ENCODE measurements at places on chromosomes 12 and 14.

GRCh38 chr14:105165761-105166485 lies 2.7 kb downstream of the JAG2 start:
- DNase-seq, result no peak

GRCh38 chr12:56020423-56021184 lies at the start of gene IKZF4:
Gene IKZF4 (plus strand): TSS chr12:56021043. CDS start chr12:56021494, 451 bp downstream.
- DNase-seq, result no peak

DNA sequence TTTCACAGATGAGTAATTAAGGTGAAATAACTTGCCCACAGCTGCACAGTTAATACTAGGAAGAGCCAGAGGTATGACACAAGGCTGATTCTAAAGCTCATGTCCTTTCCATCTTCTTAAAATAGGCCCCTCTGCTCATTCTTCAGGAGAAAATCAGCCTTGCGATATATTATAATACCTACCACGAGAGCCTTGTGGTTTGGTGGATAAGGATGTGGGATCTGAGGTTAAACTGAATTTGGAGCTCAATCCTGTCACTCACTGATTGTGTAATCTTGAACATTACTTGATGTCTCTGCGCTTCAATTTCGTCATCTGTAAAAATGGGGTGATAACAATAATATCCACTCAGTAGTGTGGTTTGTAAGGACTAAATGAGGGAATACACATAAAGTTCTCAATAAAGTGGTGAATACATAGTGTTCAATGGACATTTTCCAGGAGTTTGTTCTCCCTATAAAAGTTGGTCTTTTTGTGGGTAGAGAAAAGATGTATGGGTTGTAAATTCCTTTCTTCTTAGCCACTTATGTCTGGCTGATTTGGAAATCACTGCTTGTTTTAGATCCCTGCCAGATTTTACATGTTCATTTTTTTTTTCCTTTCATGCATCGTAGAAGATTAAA lies 25.1 kb upstream of the ATP2B1 start:
- no peak for DNase-seq

DNA sequence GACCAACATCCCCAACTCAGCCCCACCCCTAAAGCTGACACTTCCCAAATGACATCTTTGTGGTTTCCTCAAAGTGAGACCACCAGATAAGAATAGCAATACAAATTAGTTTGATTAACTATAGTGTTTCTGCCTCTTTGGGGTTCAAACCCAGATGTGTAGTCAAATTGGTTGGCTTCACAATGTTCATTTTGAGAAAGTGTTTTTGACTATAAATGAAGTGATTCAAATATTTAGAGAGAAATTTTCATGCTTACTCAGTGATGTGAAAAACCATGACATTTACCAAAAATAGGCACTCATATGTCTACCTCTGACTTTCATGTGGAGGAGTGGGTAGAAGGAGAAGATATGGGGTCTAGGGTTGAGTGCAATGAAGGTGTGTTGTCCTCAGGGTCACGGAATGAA lies 218.4 kb downstream of the BCAT1 start:
- DNase-seq, result no peak

GRCh38 chr14:103879570-103880347 lies 32.4 kb upstream of the PPP1R13B start:
- no peak for DNase-seq

DNA sequence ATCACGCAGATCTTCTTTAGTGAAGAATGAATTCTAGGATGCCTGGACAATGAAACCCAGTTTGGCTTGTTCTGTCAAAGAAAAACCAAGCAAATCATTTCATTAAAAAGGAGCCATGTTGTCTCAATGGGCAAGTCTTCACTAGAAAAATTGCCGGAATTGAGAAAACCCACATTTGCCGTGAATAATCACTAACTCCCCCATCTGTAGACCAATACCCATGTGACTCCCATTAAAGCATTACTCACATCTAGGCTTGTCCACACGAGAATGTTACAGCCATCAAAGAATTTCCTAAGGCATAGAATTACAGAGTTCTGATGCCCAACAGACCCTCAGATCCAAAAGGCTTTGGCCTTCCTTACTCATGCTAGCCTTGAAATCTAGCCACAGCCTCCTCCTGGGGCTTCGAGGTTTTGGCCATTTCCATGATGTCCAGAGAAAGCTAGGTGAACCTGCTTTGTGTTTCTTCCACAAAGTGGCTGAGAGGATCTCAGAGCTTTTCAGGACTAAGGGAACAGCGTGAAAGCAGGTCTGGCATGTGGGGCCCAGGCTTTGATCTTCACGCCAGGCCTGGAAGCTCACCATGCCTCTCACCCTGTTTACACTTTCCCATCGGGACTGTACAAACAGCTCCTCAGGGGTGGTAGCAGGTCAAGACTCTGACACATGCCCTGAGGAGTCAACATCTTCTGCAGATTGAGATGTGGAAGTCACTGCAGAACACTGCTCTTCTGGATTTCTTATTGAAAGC lies 12.1 kb downstream of the SLC7A8 start:
- DNase-seq, result no peak

GRCh38 chr14:20986811-20987210 lies 3.0 kb upstream of the METTL17 start:
- DNase-seq, result no peak

DNA sequence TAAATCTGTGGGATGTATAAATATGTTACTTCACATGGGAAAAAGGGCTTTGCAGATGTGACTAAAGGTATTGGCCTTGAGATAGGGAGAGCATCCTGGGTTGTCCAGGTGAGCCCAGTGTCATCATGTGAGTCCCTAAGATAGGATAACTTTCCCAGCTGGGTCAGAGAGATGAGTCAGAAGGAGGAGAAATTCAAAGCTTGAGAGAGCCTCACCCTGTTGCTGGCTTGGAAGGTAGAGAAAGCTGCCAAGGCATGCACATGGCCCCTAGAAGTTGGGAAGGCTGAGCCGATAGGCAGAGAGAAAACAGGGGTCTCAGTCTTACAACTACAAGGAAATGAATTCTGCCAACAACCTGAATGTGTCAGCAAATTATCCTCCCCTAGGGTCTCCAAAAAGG lies 213.0 kb downstream of the ADGRD1 start:
- no peak for DNase-seq

DNA sequence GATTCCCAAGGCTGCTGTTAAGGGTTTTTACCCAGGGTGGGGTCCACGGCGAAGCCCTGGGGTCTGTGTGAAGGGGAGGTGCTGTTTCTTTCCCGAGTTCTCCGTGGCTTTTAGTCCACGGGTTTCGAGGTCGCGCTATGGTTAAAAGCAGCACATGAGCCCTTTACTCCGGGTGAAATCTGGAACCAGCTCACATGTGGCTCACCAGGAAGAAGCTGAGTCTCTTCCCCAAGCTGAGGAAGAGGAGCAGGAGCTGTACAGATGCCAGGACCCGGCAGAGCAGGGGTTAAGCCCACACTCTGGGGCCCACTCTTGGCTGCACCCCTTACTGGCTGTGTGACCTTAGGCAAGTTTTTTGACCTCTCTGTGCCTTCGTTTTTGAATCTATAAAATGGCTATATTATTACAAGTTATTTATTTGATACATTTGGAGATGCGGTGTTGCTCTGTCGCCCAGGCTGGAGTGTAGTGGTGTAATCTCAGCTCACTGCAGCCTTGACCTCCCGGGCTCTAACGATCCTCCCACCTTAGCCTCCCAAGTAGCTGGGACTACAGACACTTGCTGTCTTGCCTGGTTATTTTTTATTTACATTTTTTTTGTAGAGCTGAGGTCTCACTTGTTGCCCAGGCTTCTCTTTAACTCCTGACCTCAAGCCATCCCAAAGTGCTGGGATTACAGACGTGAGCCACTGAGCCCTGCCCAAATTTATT lies 266.3 kb downstream of the AACS start:
- no peak for DNase-seq

DNA sequence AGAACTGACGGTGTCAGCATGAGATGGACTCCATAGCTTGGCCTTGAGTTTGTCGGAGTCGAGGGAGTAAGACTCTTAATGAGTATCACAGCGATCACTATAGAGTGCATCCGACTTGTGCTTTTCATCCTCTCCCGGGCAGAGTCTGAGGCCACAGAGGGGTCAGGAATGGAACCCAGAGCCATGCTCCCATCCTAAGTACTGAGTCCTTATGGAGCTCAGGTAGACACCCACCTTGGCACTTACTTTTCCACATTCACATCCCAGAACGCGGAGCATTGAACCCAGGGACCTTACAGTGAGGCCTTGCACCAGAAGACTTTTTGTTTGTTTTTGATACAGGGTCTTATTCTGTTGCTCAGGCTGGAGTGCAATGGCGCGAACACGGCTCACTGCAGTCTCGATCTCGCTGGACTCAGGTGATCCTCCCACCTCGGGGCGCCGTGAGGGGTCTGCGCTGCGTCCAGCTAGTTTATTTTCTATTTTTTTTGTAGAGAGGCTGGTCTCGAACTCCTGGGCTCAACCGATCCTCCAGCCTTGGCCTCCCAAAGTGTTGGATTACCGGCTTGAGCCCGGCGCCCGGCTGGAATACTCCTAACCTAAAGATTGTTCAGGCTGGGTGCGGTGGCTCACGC lies 719 bp upstream of the SRSF9 start:
- no peak for DNase-seq

GRCh38 chr14:68939893-68940613 lies 39.0 kb downstream of the ACTN1 start:
- no peak for DNase-seq

DNA sequence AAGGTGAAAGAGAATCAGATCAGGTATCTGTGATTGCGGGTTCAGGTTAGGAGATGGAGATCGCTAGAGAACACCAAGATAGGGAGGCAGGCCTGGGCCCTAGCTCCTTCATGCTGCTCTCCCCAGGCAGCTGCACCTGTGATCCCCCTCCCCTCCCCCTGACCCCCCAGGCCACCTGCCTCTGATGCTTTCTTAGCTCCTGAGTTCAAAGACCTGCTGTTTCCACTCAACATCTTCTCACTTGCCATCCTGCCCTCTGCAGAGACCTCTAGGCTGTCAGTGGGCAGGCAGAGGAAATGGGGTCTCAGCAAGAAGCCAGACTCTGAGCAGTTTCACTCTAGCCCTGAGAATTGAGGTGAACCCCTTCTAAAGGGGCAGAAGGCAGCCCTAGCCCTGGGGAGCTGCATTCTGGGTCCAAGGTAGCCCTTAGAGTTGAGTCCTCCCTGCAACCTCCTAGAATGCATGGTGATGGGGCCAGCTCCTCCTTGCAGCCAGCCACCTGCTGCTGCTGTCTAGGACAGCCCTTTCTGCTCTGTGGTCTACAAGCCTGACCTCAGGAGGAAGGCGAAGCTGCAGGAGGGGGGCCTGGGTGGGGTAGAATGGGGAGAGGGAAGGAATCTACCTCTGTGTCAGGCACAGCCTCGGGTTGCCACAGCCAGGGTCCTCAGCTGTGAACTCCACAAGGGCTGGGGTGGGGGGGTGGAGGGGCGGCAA lies 6.4 kb upstream of the SLC48A1 start:
- DNase-seq, result no peak

GRCh38 chr12:59486827-59487226 lies 109.0 kb upstream of the SLC16A7 start:
- no peak for DNase-seq

GRCh38 chr14:99531251-99532096 lies 50.3 kb downstream of the CCNK start:
- no peak for DNase-seq

- DNase-seq, result no peak
These were observed 125.8 kb downstream of the CCDC91 start for GRCh38 chr12:28316049-28316448.

DNA sequence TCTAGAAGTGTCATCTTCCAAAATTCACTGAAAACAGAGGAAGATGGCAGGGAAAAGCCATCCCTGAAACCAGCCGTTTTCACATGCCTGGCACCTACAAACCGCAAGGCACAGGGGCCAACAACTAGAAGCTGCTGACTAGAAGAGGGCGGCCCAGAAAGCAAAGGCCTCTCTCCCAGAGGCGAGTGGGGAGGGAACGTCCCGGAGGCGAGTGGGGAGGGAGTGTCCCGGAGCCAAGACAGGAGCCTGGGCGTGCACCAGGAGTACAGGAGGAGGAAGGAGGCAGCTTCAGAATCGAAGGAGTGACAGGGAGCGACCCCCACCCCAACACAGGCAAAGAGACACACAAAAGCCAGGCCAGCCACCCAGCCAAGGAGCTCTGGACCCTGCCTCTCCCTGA lies 21.0 kb downstream of the ANKLE2 start:
- DNase-seq, result no peak

GRCh38 chr12:84701041-84701440 lies 211.6 kb downstream of the SLC6A15 start:
- DNase-seq, result no peak

GRCh38 chr14:71688576-71688975 lies 243.7 kb upstream of the RGS6 start:
- DNase-seq, result no peak

DNA sequence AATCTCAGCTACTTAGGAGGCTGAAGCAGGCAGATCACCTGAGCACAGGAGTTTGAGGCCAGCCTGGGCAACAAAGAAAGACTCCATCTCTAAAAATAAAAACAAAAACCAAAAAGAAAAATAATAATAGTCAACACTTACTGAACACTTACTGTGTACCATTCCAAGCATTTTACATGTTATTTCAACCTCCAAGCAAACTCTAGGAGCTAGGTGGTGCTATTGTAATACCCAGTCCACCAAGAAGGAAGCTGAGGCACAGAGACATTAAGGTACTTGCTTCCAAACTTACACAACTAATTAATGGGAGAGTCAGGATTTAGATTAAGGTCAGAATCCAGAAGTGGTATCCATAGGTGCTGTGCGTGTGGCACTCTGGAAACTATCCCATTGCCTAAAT lies 13.7 kb upstream of the OR6J1 start:
- no peak for DNase-seq

- no peak for DNase-seq
These were observed 305.2 kb upstream of the PDE3A start for GRCh38 chr12:20063116-20063515.

GRCh38 chr14:93056840-93057585 lies 58.7 kb downstream of the ITPK1 start:
- DNase-seq, result no peak

DNA sequence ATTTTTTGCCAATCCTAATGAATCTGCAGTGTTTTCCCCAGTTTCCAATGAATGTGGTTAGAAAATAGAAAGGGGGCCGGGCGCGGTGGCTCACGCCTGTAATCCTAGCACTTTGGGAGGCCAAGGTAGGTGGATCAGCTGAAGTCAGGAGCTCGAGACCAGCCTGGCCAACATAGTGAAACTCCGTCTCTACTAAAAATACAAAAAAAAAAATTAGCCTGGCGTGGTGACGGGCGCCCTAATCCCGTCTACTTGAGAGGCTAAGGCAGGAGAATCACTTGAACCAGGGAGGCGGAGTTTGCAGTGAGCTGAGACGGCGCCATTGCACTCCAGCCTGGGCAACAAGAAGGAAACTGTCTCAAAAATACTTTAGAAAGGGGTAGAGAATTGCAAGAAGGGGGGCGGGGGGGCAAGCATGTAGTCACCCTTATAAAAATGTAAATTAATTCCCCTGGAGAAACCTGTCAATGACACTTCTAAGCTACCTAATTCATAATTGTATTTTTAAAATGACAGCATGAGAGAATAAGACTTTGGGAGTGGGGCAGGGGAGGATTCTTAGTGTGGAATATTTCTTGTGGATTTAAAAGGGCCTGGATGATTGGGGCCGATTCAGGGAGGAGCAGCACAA lies 1.7 kb downstream of the KLHDC2 start:
- DNase-seq, result no peak

- peak; percentile 48 for DNase-seq
These were observed 767 bp upstream of the TCP11L2 start for GRCh38 chr12:106301611-106302321.

GRCh38 chr14:51444353-51445000 lies 204.4 kb downstream of the TMX1 start:
- DNase-seq, result no peak

- DNase-seq, result no peak
These were observed 15.0 kb downstream of the POLE start for GRCh38 chr12:132672116-132672515.

All from stimulated activated CD4-positive, alpha-beta T cell treated with anti-CD3 and anti-CD28 coated beads, TNF-alpha, amount 100 ng/mL, for 4 hours (primary cell).